Activated gamma-delta T cell (primary cell): ENCODE measurements at places on chromosomes 11 and 22.

DNA sequence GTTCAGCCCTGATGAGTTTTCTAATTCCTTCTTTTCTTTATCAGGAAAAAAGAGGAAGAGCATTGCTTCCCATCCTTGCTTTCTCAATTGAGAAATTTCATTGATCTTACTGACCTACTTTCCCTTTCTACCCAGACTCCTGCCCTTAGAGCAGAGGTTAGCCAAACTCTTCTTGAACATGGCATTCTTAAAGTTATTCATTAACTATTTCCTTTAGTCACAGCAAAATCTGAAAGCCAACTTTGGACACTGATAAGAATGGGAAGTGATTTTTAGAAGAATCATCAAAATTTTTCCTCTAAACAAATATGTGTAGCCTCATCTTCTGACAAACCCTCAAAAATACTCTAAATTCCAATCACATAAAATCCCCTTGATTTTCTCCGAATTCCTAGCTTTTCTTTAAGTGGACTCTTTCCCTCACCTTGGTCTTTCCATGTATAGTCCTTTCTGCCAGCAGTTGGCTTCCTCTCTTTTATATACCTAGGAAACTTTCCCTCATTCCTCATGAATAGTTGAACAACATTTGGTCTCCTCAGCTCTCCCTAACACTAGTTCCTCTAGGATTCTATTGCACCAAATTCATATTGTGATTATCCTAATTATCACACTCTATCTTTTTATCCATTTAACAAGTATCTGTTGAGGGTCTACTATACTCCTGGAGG is 566.7 kb upstream of the CCDC90B start:
- DNase-seq: no peak

- no peak for DNase-seq
These were observed 114.5 kb downstream of the TIMP3 start for GRCh38 chr22:32916025-32916424.

DNA sequence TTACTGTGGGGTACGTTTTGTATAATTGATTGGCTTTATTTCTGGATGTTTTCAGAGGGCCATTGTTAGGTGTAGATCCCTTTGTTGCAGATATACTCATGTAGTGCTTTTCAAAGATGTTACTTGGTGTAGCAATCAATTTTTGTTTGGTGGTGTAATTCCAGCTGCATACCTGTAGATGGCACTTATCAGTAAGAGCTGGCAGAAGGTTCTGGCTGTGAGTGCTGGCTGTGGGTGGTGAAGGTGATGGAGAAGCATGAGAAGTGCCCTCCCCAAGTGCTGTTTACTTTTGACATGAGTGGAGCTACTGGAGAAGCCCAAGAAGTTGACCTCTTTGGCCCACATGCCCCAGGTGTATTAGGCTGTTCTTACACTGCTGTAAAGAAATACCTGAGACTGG is 1074.9 kb downstream of the FAM181B start:
- no peak for DNase-seq

- DNase-seq: no peak
These were observed 7.8 kb downstream of the PPP6R3 start for GRCh38 chr11:68468217-68468828.

GRCh38 chr11:82796998-82797961 is 63.6 kb upstream of the FAM181B start:
- DNase-seq: no peak

DNA sequence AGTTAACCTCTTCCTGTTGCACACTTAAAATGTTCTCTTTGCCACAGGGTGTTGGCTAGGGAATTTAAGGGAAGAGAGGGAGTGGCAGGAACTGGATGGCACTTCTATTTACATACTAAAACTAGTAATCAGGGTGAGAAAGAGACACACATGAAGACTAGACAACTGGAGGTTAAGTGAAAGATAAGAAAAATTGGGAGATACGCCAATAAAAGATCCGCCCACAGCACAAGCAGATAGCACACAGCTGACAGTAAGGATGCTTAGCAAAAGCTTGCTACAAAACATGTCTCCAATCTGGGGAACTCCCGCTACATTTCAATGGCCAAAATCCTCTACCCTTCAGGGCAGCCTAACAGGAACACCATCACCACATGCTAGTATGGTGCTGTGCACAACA is 12.8 kb downstream of the CPSF7 start:
- no peak for DNase-seq

DNA sequence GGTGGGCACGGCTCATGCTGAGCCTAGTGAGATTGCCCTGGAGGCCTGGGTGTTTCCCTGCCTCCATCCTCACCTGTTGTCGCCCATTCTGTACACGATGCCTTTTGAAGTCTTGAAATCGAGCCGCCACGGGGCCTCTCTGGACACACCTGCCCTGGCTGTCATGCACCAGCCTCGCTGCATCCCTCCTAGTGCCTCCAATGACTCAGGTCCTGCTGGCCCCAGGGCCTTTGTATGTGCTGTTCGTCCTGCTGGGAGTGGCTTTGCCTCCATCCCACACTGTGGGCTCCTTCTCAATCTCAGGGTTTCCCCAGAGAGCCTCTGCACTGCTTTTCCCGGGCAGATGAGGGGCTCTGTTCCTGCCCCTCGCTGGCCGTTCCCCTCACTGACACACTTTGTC is 8.9 kb upstream of the MYEOV start:
- no peak for DNase-seq

DNA sequence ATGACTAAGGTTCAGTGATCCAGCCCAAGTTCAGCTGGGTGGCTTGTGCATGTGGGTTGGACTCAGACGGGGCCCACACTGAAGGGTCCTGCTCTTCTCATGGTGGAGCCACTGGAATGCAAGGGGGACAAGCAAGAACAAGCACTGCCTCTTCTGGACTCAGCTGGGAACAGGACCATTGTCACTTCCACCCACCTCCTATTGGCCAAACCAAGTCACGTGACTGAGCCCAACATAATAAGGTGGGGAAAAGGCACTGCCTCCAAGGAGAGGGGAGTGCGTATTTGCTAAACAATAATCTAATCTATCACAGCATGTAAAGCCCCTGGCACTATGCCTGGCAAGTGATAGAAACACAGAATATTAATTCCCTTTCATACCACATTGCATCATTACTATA is 87.1 kb downstream of the CHST1 start:
- DNase-seq: no peak

DNA sequence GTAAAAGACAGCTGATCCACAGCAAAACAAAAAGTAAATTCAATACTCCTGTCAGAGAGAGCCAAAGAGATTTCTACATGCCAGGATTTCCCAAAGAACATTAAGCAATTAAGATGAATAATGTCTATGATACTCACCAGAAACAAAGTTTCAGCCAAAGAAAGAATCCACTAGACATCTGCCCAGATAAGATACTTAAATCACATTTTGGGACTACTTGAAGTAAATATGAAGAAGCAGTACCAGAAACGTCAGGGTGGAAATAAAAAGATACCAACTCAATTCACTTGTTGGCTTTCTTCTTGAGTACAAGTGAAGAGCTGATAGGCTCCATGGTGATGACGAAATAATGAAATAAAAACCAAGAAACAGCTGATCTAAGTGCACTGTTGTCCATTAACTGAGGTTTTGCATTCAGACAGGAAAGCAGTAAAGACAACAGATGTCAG is 31.6 kb upstream of the ARHGAP32 start:
- DNase-seq: no peak
